ENCODE measurements at places on chromosomes 1 and 21.
A peak's percentile ranks its signal among the peaks of the same experiment; 100 is the strongest.

DNA sequence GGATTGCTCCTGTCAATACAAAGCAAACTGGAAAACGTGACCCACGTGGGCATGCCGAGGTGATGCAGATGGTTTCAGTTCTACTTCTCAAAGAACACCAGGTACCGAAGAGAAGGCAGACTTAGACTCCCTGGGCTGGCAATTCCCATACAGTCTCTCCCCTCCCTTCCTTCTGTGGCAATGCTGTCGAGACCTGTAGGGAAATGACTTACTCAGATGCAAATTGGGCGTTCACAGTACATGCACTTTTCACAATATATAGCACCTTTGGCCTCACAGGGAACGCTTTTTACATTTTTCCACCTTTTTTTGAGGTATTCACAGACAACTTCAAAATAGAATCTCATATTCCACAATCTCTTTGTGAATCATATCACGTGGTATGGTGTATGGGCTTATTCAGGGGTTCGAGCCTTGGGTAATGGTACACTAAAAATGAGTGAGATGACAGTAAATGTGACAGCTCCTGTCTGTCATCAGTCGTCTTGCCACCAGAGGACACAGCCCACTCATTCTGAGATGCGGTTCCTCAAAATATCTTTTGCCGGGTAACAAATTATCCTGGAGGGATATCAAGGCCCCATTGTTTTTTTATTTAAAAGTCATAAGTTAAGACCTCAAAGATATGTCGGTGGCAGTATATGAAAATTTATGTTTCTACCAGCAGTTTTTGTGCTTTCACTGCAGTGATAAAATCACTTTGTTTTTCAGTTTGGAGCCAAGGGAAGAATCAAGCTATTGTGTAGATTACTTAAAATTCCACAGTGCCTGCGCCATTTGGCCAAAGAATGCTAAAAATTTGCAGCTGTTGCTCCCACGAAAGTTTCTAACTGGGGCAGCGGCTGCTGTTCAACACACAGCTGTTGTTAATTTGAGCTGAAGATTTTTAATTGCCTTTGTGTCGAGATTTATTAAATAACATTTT is 168.4 kb downstream of the ZZZ3 start:
- DNase-seq, result peak; percentile 12

- DNase-seq, result no peak
Measured at GRCh38 chr1:236457775-236458174, 63.7 kb downstream of the EDARADD start.

- no peak for DNase-seq
Measured at GRCh38 chr1:230215031-230215430, 148.0 kb downstream of the GALNT2 start.

- DNase-seq, result peak; percentile 46
Measured at GRCh38 chr1:225653463-225654276, 747 bp upstream of the ENAH start.

DNA sequence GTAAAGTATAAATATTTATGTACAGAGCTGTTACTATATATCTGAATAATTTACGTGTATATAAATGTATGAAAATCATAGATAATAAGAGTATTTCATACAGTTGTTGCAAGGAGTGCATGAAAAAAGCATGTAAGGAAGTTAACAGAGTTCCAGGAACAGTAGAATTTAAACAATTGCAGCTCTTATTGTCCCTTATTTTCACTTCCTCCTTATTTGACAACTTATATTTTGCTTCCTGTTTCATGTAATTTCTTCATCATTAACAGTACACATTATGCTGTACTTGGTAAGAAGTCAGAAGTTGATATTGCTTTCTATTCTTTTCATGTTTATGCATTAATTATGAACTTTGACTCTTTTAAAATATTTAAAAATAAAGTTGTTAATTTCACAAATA is 681.5 kb downstream of the LRRIQ3 start:
- DNase-seq, result peak; percentile 79

GRCh38 chr1:88145752-88146151 is 538.3 kb upstream of the PKN2 start:
- no peak for DNase-seq
